NK-92 treated with Interleukin-12 subunit alpha and Interleukin-12 subunit beta, amount 100 ng/mL, for 24 hours (cell line): ENCODE measurements at places on chromosomes 6 and 20.

DNA sequence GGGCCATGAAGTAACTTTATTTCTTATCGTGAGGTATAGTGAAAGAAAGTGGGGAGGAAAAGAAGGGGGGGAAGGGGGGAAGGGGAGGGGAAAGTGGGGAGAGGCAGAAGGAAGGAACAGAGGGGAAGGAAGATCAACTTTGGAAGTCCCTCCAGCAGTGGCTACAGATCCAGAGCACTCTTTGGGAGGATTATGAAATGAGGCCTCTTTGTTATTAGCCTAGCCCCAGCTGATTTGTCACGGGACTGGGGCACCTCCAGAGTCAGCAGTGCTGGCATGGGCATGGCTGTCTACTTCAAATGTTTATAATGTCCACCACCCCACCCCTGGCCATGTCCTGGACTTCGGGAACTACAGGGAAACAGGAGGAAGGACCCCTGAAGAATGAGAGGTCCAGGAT, 7.6 kb downstream of the MOCS1 start:
- no peak for DNase-seq

GRCh38 chr6:159720708-159721107, 6.6 kb upstream of the WTAP start:
- no peak for DNase-seq

- no peak for DNase-seq
Measured at GRCh38 chr6:55560290-55560885, 18.6 kb downstream of the HMGCLL1 start.

DNA sequence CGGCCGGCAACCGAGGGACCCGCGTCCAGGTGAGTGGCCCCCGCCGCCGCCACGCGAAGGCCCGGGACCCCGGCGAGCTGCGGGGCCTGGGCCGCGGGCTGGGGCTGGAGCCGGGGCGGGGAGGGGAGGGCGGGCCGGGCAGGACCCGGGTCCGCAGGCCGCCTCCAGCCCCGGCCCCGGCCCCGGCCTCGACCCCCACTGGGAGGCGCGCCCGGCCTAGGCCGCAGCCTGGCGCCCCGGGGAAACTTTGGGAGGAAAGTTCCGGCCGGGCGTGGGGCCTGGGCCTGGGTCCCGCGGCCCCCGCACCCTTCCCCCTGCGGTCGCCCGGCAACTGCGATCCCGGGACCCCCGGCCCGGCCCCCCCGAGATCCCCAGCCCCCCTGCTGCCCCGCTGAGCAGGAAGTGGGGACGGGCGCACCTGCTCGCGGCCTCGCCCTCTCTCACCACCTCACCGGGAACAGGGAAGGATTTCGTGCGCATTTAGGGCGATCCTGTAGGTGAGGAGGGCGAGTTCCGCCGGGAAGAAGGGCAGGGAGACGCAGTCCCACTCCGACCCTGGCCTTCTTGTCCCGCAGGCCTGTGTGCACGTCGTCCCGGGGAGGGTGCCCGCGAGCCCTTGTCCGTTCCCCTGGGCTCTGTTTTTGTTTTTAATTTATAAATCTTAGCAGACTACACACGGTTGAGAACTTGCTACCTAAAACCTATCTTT, 402 bp downstream of the OSBPL2 start:
- no peak for DNase-seq

DNA sequence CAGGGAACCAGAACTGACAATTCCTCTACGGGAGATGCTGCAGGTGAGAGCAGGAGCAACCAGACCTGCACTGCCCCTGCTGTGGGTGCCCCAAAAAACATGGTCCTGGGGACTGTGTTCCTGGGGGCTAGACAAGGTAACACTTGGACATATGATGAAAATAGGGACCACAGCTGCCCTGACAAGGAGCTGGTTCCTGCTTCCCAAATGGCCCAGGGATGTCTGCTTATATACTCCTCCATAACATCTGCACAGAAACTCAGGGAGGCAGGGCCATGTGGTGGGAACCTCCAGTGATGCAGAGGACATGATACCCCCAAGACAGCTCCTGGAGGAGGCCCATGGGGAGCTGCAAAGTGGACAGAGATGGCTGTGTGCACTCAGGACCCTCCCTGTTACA, 19.8 kb downstream of the HLA-F start:
- DNase-seq, result no peak

GRCh38 chr20:44736170-44737021, 9.3 kb upstream of the KCNK15 start:
- DNase-seq, result no peak

GRCh38 chr20:5950271-5951031, at the start of the genes MCM8 and TRMT6:
TSS of gene MCM8 (plus strand) at chr20:5950652. CDS start at chr20:5952016, 1,364 bp downstream.
TSS of gene TRMT6 (minus strand) at chr20:5950533. CDS start at chr20:5950405, 128 bp downstream.
- DNase-seq, result peak; percentile 97

- no peak for DNase-seq
Measured at GRCh38 chr6:120083186-120083585, 733.6 kb upstream of the MAN1A1 start.

- no peak for DNase-seq
Measured at GRCh38 chr20:37932074-37932473, 29.1 kb downstream of the VSTM2L start.
